ENCODE measurements at places on chromosomes 3 and 15.

DNA sequence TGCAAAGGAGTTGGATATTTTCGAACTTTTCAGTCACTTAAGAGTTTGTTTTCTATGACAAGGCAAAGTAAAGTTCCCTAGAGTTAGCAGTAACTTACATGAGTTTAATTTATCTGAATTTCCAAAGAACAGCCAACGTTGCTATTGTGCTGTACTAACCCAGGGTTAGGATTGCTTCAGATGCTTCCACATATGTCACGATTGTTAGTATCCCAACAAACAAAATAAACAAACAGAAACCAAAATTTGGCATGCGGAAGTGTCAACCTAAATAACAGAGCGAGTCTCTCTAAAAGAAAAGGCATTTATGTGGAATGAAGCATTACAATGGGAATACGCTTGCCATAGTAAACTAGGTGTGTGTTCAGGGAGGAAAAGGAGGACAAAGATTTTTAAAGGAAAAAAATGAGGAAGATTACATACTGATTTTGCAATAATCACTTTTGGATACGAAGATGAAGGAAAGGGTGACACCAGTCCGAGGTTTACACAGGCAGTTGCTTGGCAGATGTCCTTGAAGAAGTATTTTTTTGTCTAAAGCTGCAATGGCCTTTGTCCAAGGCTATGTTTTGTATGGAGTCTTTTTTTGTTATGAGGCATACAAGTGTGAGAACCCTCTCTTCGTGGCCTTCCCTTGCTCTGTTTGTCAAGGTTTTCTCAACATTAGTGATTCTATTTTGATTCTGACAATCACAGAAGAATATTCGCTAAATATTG is 267.9 kb downstream of the GABRG3 start:
- no peak for DNase-seq

- no peak for DNase-seq
Measured at GRCh38 chr15:72302955-72303354, 17.0 kb downstream of the CELF6 start.

DNA sequence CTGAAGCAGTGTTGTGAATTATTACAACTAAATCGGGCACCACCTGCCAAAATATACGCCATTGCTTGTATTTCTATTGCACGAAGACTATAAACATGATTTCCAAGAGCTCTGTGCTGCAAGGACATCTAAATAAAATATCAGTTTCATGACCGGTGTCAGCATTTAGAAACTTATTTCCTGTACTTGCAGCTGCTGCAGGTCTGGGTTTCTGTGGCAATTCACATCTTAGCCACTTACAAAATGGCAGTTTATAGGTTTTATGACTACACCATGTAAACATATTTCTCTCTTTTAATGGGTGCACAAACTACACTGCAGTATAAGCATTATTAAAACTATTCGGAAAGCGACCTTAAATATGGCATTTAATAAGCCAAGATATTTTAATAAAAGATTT is 359.4 kb downstream of the VPS13C start:
- DNase-seq, result no peak

GRCh38 chr15:55774113-55774970 is 31.4 kb upstream of the PRTG start:
- peak; percentile 53 for DNase-seq

- no peak for DNase-seq
Measured at GRCh38 chr3:142275856-142276255, 50.5 kb upstream of the GK5 start.

GRCh38 chr3:57753016-57753415 is 3.1 kb upstream of the SLMAP start:
- no peak for DNase-seq

DNA sequence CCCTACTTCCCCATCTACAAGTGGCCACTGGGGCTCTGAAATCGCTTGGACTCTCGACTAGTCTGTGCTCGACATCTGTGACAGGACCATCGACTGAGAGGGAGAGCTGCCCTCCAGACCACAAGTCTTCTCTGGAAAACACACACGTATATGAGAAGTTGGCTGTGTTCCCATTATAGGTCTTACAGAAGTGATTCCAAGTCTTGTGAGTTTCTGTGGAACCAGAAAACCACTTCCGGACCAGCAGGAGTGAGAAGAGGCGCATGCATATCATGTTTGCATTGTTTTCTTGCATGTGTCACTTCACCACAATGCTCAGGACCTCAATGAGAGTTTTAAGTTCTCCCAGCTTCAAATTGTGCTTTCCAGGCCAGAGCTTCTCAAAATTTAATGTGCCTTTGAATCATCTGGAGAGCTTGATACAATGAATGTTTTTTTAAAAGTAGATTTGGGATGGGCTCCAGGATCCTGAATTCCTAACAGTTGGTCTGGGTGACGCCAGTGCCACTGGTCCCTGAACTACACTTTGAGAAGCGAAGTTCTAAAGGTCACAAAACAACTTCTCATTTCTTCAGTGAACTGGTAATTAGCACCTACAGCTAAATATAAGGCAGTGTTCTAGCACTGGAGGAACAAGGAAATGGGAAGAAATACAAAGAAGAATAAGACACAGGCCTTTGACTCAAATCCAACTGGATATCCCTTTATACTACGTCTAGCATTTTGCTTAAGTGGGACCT is 15.7 kb downstream of the LIPC start:
- no peak for DNase-seq

DNA sequence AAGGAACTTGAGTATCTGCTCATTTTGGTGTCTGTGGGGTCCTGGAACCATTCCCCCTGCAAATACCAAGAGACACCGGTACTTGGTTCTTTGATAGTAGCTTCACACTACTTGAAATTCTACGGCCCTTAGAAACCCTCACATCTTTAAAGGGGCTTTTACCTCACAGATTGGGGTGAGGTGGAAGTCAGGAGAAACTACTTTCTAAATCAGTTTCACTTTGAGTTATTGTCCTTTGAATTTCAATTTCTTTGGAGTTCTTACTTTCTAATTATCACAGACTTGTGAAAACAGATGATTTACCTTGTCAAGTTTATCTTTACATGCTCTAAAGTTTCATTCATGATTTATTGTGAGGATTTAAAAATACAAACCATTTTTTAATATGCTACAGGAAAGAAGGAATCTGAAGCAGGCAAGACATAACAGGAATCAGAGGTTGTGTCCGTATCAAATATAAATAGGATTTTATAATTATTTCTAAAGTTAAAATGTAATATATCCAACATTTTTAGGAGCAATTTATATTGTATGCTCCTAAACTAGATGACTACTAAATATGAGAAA is 98.9 kb downstream of the NEDD4 start:
- DNase-seq, result peak; percentile 12

DNA sequence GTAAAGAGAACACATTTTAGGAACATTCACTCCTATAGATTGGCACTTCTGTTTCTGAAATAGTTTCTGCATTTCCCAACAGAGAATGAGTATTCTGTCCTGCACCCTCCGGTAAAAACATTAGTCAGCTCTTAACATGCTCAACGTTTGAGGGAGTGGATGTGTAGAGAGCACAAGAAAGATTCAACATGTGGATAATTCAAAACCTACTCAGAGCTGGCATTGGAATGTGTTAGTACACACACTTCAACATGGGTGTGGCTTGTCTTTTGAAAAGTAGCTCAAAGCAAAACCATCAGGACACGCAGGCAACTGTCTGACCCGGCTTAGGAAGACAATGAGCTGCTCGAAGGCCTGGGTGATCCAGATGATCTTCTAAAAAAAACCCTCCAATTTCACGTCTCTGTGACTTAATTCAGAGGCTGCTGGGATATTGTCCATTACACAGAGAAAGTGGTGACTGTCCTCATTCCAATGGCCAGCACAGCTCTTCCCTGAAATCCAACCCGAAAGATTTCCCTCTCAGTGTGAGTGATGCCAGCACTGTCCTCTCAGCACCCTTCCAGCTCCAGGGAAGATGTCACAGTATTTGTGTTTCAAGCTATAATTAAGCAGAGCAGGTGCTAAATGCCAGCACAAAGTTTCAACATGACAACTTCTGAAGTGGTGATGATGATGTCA is 18.1 kb downstream of the FBN1 start:
- DNase-seq, result no peak

- no peak for DNase-seq
Measured at GRCh38 chr15:51098331-51098619, 3.6 kb upstream of the TNFAIP8L3 start.

DNA sequence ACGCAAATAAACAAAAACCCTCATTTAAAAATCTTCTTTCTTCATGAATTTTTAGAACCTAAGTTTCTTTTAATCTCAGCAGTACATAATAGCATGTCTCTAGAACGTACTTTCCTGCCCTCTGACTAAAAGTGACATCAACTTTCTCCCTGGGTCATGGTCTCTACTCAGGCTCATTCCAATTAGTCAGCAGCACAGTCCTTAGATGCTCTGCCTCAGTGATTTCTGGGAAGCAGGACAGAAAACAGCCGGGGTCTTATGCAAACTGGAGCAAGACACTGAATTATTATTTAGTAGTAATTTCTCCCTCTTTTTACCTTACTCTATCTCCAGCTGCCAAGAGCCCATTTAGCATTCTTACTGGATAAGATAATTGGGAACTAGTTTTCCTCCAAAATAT is 365.2 kb downstream of the TUSC7 start:
- no peak for DNase-seq

- DNase-seq, result no peak
Measured at GRCh38 chr15:60804986-60805949, 326.3 kb upstream of the ICE2 start.

DNA sequence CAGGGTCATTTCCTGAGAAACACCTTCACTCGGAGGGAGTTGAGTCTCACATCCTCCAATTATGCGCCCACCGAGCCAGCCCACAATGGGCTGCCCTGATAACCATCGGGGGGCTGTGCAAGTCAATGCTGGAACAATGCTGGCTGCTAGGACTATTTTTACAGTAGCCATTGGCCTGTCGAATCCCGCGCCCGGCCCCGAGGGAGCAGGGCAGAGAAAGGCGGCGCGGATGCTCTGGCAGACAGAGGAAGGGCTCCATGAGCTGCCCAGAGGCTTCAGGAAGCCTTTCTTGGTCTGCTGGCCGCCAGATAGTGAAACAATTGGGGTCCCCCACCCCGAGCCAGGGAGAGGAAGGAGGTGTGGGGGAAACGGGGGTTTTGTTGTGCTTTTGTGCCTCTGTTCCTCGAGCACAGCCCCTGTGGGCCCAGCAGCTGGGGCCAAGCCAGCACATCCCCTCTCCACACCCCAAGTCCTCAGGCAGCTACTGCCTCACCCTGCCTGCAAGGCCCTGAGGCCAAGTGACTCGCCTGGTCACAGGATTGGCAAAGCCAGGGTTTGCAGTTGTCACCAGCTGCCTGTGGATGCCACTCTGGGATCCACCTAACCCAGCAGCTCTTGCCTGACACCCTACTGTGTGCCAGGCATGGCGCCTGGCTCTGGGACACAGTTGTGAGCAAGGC is 39.0 kb downstream of the SLC6A6 start:
- no peak for DNase-seq

GRCh38 chr3:140092848-140093536 is 158.0 kb downstream of the CLSTN2 start:
- DNase-seq, result peak; percentile 13

DNA sequence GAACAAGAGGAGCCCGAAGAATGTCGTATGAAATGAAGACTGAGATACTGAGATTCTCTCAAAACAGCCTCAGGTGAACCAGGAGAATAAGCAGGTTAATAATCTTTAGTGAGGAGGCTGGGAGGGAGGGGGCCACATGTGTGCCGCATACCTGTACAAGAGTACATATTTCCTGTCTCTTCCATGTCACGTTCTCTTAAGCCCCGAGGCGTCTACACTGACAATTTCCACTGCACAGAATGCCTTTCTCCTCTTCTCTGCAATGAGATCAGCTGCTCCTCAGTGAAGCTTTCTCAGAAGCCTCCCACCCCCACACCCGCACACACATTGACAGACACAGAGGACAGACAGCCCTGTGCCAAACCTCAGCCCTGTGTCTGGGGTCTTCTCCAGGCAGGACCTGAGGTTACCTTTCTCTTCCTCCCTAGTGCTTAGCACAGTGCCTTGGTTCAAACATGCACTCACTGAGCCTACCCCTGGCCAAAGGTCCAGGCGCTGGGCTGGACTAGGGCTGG is 55.4 kb downstream of the PDZRN3 start:
- DNase-seq, result no peak

GRCh38 chr3:110903771-110904519 is 167.7 kb upstream of the NECTIN3 start:
- DNase-seq, result no peak

GRCh38 chr3:41348401-41348800 is 149.1 kb downstream of the CTNNB1 start:
- DNase-seq, result no peak

DNA sequence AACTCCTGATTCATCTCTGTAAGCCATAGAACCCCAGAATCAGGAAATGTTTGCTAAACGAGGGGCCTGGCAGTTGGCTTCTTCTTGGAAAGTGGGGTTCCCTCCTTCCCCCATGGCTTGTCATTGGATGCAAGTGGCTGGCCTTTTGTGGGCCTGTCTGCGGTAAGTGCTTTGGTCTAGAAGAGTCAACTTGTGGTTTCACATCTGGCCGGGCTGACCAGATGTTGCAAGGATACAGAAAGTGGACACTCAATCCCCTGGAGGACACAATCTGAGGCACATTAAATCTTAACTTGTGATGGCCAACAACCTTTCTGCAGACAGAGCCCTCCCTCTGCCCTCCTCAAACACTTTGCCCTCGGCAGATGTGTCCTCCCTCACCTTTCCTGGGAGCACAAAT is 1.1 kb downstream of the FAH start:
- no peak for DNase-seq

GRCh38 chr15:29978411-29979382 is 104.1 kb upstream of the GOLGA8J start:
- DNase-seq, result no peak

- DNase-seq, result no peak
Measured at GRCh38 chr3:138947495-138948121, 591 bp downstream of the FOXL2NB start.

DNA sequence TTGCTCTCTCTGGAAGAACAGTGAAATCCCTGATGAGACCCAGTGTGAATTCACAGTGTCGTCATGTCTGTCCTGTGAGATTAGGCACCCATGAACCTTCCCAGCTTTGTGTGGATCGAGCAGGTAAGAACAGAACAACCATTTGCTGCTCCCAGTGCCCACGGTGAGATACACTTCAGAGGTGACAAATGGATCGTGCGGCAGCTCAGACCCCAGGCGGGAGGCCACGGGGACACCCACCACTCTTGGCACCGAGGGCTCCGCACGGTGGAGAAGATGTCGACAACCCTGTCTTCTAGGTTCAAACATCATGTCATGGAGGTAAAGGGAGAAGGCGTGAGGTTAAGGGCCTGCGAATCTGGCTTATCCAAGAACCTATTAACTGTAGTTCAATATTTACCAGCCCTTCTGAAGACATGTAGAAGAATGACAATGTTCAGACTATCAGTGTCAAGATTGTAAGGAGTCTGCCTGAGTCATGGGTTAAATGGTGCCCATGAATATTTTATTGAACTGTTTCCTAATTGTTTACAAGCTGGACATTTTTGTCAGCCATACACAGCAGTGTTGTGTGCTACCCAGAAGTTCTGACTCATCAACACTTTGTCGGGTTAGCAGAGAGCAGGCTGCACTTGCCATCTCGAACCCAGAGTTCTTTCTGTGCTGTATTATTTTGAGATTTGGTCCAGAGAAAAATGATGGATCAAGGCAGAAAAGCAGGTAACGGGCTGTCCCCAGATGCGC is 15.5 kb upstream of the PCSK6 start:
- no peak for DNase-seq
